Activated T-helper 17 cell treated with anti-CD3 and anti-CD28 coated beads, Interleukin-2, amount 50 U/mL, for 72 hours (primary cell): ENCODE measurements at places on chromosomes 16 and 17. TPM values are rescaled to one million over a fixed set of nuclear protein-coding genes. Genes with fewer than 3 reads are reported as not detected.

GRCh38 chr16:75379911-75380847 is 53.1 kb downstream of the CFDP1 start:
- peak; percentile 49 for ATAC-seq

Gene AOC2
- 3.4 TPM for total RNA-seq

GRCh38 chr16:53219795-53220454 is 165.1 kb downstream of the CHD9 start:
- no peak for ATAC-seq

Gene SLC7A6
- total RNA-seq, result 65.6 TPM

- ATAC-seq, result no peak
Observed at GRCh38 chr17:62653826-62654761, 26.6 kb downstream of the MRC2 start.

Gene FAM20A
- not detected for total RNA-seq
